ENCODE measurements at places on chromosomes 6 and 20.

- DNase-seq: no peak
Observed at GRCh38 chr6:118743746-118744145, 92.4 kb upstream of the CEP85L start.

DNA sequence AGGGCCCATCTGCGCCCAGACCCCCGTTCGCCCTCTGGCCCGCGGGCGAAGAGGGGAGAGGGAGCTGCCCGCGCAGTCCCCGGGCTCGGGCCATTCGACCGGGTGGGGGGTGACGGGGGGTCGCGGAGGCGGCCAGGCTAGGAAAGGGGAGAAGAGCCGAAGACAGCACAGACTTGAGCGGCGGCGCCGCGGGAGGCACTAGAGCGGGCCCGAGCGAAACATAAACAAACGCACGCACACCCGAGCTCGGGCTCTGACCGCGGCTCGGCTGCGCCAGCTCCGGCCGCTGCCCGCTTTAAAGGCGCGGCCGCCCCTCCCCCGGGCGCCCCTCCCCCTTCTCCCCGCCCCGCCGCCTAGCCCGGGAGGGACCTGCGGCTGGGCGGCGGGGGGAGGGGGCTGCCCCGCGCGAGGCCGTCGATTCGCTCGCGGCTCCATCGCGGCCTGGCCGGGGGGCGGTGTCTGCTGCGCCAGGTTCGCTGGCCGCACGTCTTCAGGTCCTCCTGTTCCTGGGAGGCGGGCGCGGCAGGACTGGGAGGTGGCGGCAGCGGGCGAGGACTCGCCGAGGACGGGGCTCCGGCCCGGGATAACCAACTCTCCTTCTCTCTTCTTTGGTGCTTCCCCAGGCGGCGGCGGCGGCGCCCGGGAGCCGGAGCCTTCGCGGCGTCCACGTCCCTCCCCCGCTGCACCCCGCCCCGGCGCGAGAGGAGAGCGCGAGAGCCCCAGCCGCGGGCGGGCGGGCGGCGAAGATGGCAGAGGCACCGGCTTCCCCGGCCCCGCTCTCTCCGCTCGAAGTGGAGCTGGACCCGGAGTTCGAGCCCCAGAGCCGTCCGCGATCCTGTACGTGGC, at the start of gene FOXO3:
TSS of gene FOXO3 (plus strand) at position 455 of the 846 bp plus-strand sequence. CDS start at position 747, 292 bp downstream.
- peak; percentile 77 for DNase-seq

GRCh38 chr6:42564506-42564825, 637 bp downstream of the UBR2 start:
- no peak for DNase-seq

- DNase-seq: no peak
Observed at GRCh38 chr6:154738551-154738961, 5.3 kb downstream of the SCAF8 start.

GRCh38 chr6:101640131-101640530, 246.6 kb downstream of the GRIK2 start:
- no peak for DNase-seq

DNA sequence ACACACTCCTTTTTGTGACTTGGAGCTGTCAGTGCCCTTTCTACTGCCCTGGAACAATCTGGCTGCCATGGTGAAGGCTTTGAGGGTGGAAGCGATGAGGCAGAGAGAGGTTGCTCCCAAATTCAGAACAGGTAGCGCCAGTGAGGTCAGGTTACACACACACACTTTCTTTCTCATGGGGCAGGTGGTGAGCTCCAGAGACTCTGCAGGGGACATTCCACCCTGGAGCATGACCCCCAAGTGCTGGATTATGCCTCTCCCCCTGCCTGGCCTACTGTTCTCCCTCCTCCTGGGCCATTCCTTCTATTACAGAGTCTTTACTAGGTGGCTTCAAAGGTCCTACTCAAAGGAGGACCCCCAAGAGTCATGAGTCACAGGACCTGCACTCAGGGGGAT, 98.0 kb downstream of the EYA2 start:
- no peak for DNase-seq

GRCh38 chr20:52832151-52832774, 139.9 kb upstream of the TSHZ2 start:
- DNase-seq: no peak

GRCh38 chr20:47380481-47380880, 24.0 kb upstream of the ZMYND8 start:
- no peak for DNase-seq

DNA sequence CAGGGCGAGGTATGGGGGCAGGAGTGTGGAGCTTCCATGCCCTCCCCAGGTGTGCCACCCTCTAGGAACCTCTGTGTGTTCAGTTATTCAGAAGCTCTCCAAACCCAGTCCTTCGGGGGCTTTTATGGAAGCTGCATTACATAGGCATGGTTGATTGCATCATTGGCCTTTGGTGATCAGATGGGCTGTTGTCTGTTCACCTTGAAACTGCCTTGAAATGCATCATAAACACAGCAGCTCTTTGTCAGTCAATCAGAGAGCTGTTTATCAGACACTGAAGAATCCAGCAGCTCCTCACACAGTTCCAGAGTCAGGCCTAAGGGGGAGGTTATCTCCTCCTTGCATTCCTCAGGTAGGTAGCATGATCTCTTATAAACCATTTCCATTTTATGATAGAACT, 62.4 kb downstream of the E2F3 start:
- DNase-seq: no peak

GRCh38 chr6:133966654-133967329, 13.8 kb downstream of the TBPL1 start:
- no peak for DNase-seq

DNA sequence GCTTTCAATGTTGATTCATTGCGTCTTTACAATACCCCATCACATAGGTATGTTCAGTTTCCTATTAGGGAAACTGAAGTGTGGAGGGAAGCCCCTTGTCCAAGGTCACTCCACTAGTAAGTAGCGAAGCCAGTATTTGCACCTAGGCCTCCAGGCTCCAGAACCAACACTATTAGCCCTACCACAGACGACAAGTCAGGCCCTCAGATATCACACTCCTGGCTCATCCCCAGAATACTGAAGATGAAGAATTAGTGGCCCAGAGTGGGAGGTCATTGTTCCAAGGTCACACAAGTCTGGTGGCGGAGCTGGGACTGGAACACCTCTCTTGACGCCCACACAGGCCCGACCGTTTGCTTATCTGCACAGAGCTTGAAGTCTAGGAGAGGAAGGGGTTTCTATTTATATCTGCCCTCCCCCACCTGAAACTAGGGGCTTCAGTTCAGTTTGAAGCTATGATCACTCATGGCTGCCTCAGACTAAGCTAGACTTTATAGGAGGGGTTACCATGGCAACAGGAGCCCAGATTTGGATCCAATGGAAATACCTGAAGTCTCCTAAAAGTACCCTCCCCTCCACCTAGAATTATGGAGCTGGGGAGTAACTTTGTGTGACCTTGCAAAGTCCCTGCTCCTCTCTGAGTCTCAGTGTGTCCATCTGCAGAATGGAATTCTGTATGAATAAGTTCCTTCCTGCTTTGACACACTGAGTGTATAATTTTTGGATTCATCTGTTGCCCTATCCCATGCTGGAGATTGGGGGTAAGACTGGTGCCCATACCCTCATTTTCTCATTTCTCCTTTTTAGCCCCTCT, 2.2 kb downstream of the SNTA1 start:
- DNase-seq: no peak

- no peak for DNase-seq
Observed at GRCh38 chr6:4192173-4192572, 56.8 kb upstream of the ECI2 start.

- no peak for DNase-seq
Observed at GRCh38 chr6:139277587-139277986, 14.2 kb downstream of the TXLNB start.

- no peak for DNase-seq
Observed at GRCh38 chr20:20334489-20334888, 33.4 kb upstream of the INSM1 start.

DNA sequence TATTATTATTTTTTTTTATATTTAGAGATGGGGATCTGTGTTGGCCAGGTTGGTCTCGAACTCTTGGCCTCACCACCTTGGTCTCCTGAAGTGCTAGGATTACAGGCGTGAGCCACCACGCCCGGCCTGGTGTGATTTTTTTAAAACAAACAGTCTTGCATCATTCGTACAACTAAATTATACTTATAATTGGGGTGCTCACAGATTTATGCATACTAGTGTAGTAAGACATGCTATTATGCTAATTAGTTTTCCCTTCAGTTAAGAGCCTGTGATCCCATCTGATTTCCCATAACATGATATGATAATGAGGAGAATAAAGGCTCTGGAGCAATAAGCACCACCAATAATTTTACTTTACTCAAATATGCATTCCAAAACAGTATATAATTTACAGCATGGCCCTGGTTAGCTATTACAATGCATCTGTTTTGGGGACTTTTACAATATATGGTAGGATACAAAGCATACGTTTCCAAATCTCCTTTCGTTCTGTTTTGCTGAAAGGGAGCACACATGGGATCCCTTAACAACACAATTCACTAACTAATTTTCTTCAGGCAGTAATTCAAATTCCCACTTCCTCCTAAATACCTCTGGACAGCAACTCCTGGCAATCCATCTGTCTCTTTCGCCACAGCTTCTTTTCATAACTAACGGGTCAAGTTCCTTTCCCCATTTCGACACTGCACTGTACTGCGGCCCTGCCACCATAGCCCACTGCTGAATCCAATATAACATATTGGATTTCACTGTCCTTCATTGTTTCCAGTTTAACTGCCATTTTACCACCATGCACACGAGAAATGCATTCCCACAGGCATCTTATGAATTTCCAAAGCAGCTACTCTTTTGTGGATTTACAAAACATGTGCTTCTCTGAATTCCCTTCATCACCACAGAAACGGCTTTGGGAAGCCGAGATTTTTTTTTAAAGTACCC, 1.7 kb downstream of the NUDT3 start:
- no peak for DNase-seq

DNA sequence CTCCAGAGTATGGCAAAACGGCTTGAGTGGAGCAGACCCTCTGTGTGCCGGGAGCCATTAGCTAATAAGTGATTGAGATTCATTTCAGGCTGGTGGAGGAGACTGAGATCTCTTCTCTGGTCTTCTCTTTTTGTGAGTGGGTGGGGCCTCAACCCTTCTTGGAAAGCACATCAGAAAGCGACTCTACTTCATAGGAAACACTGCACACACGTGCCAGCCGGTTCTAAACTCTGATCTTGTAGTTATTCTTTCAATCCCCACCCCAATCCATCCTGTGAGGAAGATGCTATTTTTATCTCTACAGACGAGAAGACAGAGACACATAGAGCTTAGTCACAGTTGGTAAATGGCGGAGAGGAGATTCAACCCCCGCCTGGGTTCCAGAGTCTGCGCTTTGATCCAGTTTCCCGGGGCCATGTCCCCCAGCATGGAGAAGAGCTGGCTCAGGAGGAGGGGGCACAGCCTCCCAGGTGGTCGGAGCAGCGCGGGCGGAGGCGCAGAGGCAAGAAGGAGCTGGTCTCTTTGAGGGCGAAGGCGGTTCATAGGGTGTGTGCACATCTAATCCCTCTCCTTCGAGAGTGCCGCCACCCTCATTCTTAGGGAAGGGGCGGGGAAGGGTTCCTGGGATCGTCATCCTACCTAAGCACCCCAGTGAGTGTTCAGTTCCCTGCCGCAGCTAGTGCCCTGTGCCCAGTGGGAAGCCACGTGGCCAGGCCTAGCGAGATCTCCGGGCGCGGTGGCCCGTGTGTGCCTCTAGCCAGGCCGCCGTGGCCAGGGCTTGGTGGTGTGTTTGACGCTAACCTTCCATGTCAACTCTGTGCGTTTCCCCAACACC, 49.0 kb upstream of the TAGAP start:
- DNase-seq: no peak

GRCh38 chr6:125871365-125871764, 80.6 kb downstream of the NCOA7 start:
- DNase-seq: peak; percentile 81

- DNase-seq: no peak
Observed at GRCh38 chr20:57384953-57385761, 6.0 kb upstream of the RBM38 start.

DNA sequence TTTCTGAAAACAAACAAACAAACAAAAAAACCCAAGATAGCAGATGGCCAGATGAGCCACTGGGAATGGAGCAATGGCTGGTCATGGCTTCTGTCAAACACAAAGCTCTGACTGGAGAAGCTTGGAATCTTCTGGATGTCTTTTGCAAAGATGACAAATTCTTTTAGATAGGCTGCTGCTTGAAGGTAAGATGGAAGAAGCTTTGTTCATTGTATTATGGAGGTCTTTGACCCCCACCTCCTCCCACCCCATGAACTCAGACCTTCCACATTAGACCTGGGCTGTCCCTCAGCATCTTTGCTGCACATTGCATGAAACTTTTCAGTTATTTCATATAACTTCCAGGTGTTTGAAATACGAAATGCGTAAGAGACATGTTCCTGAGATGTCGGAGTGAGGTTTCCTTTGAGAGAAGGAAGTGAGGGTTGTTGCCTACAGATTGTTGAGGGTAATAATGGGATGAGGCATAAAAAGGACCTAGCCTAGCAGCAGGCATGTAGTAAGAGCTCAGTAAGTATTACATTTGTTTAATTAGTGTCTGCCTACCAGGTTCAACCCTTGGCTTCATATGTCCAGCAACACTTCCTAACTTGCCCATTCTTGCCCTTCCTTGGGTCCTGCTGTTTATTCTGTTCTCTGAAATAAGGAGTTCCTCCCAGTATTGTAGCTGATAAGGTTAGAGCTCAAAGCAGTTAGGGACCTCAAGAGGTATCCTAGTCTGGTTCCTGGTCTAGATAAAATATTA, 51.4 kb upstream of the IER3 start:
- DNase-seq: no peak

DNA sequence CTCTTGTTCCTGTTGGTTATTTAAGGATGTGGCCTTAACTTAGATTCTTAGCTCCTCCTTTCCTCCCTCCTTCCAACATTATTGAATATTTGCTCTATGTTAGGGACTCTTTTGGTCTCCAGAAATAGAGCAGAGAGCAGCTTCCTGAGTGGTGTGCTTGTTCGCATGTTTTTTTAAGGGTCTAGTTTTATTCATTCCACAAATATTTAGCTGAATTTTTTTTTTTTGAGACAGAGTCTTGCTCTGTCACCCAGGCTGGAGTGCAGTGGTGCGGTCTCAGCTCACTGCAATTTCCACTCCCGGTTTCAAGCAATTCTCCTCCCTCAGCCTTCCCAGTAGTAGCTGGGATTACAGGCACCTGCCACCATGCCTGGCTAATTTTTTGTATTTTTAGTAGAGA, 169.2 kb downstream of the ZFAND3 start:
- no peak for DNase-seq

DNA sequence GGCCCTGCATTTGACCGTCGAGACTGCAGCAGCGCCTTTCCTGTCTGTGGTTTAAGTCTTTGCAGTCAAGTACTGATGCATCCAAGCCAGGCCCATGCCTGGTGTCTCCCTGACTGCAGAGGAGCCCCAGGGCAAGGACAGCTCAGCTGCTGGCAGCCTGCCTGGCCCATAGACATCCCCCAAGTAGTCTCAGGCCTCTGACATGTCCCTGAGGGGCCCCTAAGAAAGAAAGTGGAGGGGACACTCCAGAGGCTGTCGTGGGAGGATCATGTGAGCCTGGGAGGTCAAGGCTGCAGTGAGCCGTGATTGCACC, 18.0 kb downstream of the HRH3 start:
- DNase-seq: no peak
